ENCODE measurements at places on chromosomes 1 and 21.

DNA sequence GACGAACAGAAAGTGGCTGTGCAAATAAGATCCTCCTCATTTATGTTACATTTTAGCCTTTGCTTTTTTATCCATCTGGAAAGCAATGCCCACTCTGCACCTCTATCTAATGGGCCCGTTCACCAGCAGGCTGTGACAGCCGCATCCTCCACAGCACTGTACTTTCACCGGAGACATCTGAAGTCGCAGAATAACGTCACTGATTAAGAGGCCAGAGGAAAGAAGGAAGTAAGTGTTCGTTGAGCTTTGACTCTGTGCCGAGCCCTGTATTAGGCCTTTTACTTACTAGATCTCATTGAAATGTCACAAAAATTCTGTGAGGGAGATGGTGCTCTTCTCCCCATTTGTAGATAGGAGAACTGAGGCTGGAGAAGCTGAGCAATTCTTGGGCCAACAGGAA, 62.3 kb downstream of the KAZN start:
- no peak for DNase-seq
- no peaks in the 10 kb centered on the region for H3K27me3 ChIP-seq
- no peak overlapping the region for H3K27ac ChIP-seq
- H3K4me1 ChIP-seq: no peaks in the 10 kb centered on the region

DNA sequence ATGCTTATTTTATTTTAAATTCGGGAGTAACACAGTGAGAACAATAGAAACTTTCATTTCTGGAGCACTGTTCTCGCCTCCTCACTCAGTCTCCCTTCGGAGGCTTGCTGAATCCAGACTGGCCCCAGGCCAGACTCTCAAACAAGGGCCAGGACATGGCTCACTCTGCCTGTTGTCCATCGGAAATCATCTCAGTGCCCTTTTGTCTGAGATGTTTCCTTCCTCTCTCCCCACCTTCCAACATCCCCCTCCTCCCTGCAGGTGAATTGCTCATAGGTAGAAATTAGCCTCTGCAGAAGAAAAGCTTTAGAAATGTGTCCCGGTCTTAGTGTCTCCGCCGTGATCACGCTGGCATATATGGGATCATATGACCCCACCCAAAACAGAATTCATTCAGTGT, 55.2 kb downstream of the ERG start:
- H3K36me3 ChIP-seq: no peaks in the 10 kb centered on the region
- no peak overlapping the region for H3K27ac ChIP-seq
- no peak overlapping the region for H3K4me3 ChIP-seq
- no peaks in the 10 kb centered on the region for H3K4me1 ChIP-seq
- H3K27me3 ChIP-seq: no peaks in the 10 kb centered on the region

DNA sequence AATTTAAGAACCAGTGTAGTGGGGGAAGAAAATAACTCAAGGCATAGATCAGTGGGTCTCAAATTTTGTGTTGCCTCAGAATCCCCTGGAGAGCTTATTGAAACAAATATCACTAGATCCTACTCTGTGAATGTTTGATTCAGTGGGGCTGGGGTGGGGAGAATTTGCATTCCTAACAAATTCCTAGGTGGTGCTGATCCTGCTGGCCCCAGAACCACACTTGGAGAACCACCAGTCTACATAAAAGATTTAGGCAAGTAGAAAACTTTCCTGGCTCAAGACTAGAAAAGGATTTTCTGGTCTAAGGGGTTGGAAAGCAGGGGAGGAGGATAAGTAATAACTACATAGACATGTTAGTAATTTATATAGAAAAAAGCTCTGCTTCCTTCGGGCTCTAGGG, 34.1 kb upstream of the C1orf21 start:
- no peaks in the 10 kb centered on the region for H3K4me1 ChIP-seq
- peaks cover 18% of the 10 kb centered on the region for H3K27me3 ChIP-seq
- H3K27ac ChIP-seq: no peak overlapping the region
- no peaks in the 10 kb centered on the region for H3K36me3 ChIP-seq

GRCh38 chr1:61724506-61724812, 482 bp downstream of the TM2D1 start:
- no peaks in the 10 kb centered on the region for H3K27me3 ChIP-seq
- H3K4me3 ChIP-seq: peak overlapping the region; percentile 93
- peaks cover 25% of the 10 kb centered on the region for H3K36me3 ChIP-seq
- peaks cover 26% of the 10 kb centered on the region for H3K4me1 ChIP-seq
- H3K27ac ChIP-seq: peak overlapping the region; percentile 95
- DNase-seq: no peak

DNA sequence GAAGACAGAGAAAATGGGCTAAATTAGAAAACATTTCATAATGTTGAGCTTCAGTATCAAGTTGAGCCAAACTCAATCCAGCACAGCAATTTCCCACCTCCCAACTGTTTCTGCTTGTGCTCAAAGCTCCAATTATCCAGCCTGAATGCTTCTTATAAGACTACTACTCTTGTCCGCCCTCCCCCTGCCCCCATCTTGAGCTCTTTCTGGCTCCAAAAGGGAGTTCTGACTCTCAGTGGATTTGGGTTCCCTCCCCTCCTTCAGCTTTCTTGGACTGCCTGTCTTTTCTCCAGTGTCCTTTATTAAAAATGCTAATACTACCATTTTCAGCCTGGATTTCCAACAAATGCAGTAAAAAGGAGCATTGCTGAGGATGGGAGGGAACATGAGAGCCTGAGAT, 174.8 kb downstream of the ASTN1 start:
- no peaks in the 10 kb centered on the region for H3K4me1 ChIP-seq
- DNase-seq: no peak
- no peaks in the 10 kb centered on the region for H3K27me3 ChIP-seq

DNA sequence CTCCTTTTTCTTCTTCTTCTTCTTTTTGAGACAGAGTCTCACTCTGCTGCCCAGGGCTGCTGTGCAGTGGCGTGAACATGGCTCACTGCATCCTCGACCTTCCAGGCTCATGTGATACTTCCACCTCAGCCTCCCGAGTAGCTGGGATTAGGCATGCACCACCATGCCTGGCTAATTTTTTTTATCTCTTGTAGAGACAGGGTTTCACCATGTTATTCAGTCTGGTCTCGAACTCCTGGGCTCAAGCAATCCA, 13.0 kb upstream of the PADI1 start:
- DNase-seq: no peak
- H3K4me1 ChIP-seq: no peaks in the 10 kb centered on the region
- peaks cover 2% of the 10 kb centered on the region for H3K27me3 ChIP-seq
- H3K4me3 ChIP-seq: no peak overlapping the region

GRCh38 chr21:36788120-36788638, 89.3 kb downstream of the SIM2 start:
- no peak for DNase-seq
- no peak overlapping the region for H3K4me3 ChIP-seq
- no peaks in the 10 kb centered on the region for H3K4me1 ChIP-seq
- no peak overlapping the region for H3K27ac ChIP-seq

DNA sequence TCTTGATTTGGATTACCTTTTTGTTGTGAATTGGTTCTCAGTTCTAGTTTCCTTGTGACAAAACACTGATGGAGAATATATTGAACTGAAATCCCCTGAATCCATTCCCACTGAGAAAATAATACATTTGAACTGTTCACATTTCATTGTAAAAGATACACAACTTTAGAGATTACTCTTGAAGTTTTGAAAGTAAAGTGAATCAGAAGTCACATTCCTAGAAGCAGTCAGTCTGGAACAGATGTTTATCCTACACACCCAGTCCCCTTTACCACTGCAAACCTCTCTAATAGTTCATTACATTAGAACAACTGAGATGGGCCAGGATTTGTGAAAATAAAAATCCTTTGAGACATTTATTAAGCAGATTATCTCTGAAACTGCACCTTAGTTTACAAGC, 3.4 kb downstream of the RERE start:
- H3K27me3 ChIP-seq: peaks cover 3% of the 10 kb centered on the region
- H3K27ac ChIP-seq: no peak overlapping the region
- H3K4me3 ChIP-seq: no peak overlapping the region
- peaks cover 50% of the 10 kb centered on the region for H3K4me1 ChIP-seq

DNA sequence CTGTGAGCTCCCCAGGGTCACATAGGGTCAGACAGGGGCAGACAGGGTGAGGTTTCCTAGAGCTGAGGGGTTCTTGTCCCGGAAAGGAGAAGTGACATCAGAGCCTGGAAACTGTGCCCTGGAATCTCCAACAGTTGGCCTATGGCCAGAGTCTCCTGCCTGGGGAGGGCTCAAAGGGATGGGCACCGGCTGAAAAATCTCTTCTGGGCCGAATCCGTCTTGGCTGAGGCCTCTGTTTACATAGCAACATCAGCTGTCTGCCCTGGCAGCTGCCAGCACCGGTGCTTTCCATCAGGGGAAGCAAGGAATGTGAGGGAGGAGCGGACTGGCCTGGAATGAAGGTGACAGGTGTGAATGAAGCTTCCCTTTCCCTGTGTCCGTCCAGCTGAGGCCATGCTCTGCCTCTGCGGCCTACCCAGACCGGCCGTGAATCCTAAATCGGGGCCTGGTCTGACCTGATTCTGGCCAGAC, 30.7 kb downstream of the VASH2 start:
- H3K27ac ChIP-seq: no peak overlapping the region
- no peak overlapping the region for H3K4me3 ChIP-seq
- peak; percentile 11 for DNase-seq
- H3K4me1 ChIP-seq: peaks cover 59% of the 10 kb centered on the region

- H3K27ac ChIP-seq: no peak overlapping the region
- H3K27me3 ChIP-seq: peaks cover 2% of the 10 kb centered on the region
- DNase-seq: no peak
- peaks cover 23% of the 10 kb centered on the region for H3K4me1 ChIP-seq
Observed at GRCh38 chr1:151809290-151809984, 4.2 kb upstream of the LINGO4 start.

- H3K4me1 ChIP-seq: no peaks in the 10 kb centered on the region
- H3K27me3 ChIP-seq: no peaks in the 10 kb centered on the region
- DNase-seq: no peak
- no peak overlapping the region for H3K4me3 ChIP-seq
Observed at GRCh38 chr21:39336457-39337008, 12.4 kb downstream of the HMGN1 start.

GRCh38 chr1:245656189-245656717, 501.5 kb downstream of the KIF26B start:
- H3K27me3 ChIP-seq: no peaks in the 10 kb centered on the region
- H3K36me3 ChIP-seq: no peaks in the 10 kb centered on the region
- no peak for DNase-seq
- no peak overlapping the region for H3K4me3 ChIP-seq

DNA sequence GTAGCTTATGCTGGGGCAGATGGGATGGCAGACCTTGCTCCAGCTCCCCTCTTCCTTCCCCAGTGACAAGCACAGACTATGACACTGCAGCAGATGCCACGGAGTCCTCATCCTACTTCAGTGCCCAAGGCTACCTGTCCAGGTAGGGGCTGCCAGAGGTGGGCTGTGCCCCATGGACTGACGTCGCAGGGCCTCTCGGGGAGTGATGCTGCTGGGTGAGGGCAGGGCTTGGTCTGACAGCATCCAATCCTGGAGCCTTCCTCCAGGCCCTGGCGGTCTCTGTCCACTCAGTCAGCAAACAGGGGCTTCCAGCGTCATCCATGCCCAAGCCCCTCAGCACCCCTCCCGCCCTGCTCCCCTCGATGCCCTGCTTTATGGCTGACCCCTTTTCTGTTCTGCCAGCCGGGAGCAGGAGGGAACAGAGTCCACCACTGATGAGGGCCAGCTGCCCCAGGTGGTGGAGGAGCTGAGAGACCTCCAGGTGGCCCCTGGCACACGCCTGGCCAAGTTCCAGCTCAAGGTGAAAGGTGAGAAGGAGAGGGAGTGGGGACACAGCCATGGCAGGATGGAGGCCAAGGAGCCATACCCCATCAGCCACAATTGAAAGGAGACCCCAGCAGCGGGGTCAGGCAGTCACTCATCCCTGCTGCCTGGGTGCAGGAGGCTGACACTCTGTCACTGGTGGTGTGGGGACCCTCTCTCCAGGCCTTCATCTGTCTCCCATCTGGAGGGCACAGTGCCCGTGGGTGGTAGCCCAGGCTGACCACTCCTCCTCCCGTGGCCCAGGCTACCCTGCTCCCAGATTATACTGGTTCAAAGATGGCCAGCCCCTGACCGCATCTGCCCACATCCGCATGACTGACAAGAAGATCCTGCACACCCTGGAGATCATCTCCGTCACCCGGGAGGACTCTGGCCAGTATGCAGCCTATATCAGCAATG, 73.6 kb downstream of the TRIM11 start:
- DNase-seq: no peak
- no peak overlapping the region for H3K27ac ChIP-seq
- H3K4me1 ChIP-seq: no peaks in the 10 kb centered on the region
- no peak overlapping the region for H3K4me3 ChIP-seq
- H3K36me3 ChIP-seq: no peaks in the 10 kb centered on the region

DNA sequence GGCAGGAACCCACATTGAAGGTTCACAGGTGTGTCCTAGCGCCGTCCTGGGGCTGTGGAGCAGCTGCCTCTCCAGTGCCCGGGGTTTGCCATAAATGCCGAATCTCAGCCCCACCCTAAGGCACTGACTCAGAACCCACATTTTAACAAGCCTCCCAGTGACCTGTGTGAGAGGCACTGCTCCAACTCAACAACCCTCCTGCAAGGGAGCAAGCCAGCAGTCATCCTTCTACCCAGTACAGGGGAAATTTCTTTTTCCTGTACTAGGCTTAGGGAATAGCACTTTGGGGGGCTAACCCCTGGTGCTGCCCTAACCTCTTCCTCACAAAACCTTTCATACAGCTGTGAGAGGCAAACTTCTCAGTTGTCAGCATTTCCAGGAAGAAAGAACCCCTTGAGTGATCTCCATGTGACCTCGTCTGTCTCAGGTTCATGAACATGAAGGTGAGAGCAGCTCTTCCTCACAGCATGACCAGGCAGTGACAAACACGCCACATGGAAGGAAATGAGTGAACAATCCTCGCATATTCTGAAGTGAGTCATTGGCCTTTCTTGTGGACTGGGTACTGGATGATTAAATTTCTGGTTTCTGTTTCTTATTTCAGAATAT, 11.4 kb upstream of the BCAR3 start:
- no peaks in the 10 kb centered on the region for H3K4me1 ChIP-seq
- H3K27ac ChIP-seq: peak overlapping the region; percentile 91
- no peak overlapping the region for H3K4me3 ChIP-seq
- no peaks in the 10 kb centered on the region for H3K36me3 ChIP-seq
- DNase-seq: peak; percentile 72

- DNase-seq: no peak
- H3K4me1 ChIP-seq: no peaks in the 10 kb centered on the region
- no peaks in the 10 kb centered on the region for H3K36me3 ChIP-seq
- H3K27me3 ChIP-seq: no peaks in the 10 kb centered on the region
- no peak overlapping the region for H3K27ac ChIP-seq
Observed at GRCh38 chr21:16942703-16943102, 570.1 kb upstream of the CXADR start.

GRCh38 chr1:40634901-40635655, 30.4 kb downstream of the RIMS3 start:
- no peaks in the 10 kb centered on the region for H3K27me3 ChIP-seq
- H3K4me1 ChIP-seq: peaks cover 16% of the 10 kb centered on the region
- DNase-seq: no peak
- peaks cover 5% of the 10 kb centered on the region for H3K36me3 ChIP-seq
- no peak overlapping the region for H3K4me3 ChIP-seq

GRCh38 chr1:244576259-244576892, 76.5 kb upstream of the DESI2 start:
- H3K27me3 ChIP-seq: no peaks in the 10 kb centered on the region
- H3K4me1 ChIP-seq: no peaks in the 10 kb centered on the region

Data from activated CD4-positive, alpha-beta memory T cell treated with anti-CD3 and anti-CD28 coated beads, Interleukin-2, amount 10 ng/mL, durations not matched to agents 7 days and 5 days (primary cell).